ENCODE measurements at places on chromosomes 2 and 18. TPM values are rescaled to one million over a fixed set of nuclear protein-coding genes. Genes with fewer than 3 reads are reported as not detected.

Gene DSC1
- 0.29 TPM for total RNA-seq

Gene INPP5D
- total RNA-seq = 20.0 TPM

Gene CD207
- total RNA-seq = 0.88 TPM

GRCh38 chr2:147311058-147311430 lies 533.8 kb upstream of the ACVR2A start:
- DNase-seq = no peak

GRCh38 chr2:194621945-194622344 lies 1035.1 kb upstream of the SLC39A10 start:
- DNase-seq = no peak

Gene CSRNP3
- 1.4 TPM for total RNA-seq

DNA sequence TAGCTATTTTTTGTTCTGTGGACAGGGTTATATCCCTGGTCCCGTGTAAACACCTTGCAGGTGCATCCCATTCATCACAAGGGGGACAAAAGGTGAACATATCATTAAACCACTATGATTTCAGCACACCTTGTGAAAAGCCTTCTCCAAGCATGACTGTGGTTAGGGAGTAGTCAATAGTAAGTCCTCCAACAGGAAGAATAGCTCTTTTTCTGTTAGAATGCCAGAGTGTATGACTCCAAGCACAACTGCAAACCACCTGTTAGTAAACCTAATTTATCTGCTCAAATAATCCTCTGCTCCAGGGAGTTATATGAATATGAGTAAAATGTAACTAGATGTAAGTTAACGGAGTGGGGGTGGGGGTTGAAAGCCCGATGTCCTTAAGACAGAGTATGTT lies 240.5 kb downstream of the AGPS start:
- no peak for DNase-seq

- peak; percentile 1 for DNase-seq
Observed at GRCh38 chr2:23430263-23430662, 45.3 kb downstream of the KLHL29 start.

GRCh38 chr2:70861777-70862625 lies 26.4 kb upstream of the CD207 start:
- DNase-seq = peak; percentile 73

DNA sequence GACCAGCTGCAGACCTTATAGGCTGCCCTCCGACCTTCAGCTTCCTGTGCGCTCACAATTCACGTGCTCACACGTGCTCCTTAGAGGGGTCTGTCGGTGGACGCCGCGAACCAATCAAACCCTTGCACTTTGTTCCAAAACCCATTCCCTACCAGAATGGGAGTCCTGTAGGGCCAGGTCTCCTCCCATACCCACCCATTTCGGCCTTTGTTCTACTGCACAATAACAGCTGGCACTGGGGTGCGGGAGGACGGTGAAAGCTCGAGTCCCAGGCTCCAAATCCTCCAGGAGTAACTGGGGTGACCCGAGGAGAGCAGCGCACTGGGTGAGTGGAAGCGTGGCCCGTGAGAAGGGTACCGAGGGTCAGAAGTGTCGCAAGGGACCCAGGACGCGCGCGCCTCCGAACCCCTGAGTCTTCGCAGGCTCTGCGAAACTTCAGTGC lies 13.0 kb downstream of the SIX3 start:
- no peak for DNase-seq

DNA sequence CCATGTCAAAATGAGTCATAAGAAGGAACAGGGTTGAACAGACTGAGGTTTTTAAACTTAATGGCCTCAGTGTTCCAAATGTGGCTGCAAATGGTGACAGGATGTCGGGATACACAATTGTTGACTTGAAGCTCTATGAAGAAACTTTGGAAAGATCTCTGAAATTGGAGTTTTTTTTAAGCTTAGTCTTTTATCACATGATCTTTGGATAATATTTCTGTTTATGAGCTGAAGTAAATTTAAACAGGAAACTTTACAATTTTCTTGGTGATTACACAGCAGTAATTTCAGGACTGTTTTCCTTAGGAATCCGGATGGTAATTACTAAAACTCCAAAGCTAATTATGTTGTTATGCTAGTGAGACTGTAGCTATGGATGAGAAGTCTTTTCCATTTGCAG lies 199.1 kb upstream of the NRXN1 start:
- no peak for DNase-seq

GRCh38 chr2:240797500-240797895 lies 22.5 kb downstream of the KIF1A start:
- DNase-seq = no peak

- DNase-seq = no peak
Observed at GRCh38 chr2:190277234-190278112, 42.2 kb downstream of the HIBCH start.

GRCh38 chr2:85794038-85794441 lies 40.2 kb downstream of the ATOH8 start:
- no peak for DNase-seq

- DNase-seq = no peak
Observed at GRCh38 chr2:122100346-122100745, 344.9 kb downstream of the TSN start.

Gene CNRIP1
- 35.7 TPM for total RNA-seq

DNA sequence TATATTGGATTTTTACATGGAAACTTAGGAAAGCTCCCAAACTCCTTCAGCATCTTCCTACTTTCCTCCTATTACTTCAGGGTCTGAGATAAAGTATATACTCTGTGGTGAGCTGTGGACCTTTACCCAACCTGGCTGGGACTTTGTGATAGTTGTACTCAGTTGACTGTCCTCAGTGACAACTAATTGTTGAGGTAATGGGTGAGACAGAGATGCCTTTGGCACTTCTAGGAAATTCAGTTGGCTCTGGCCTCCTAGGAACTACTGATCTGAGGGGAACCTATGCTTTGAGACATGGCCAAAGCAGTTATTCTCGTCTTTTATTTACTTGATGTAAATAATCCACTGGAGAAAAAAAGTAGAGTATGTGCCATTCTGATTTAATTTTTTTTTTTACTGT lies 39.4 kb upstream of the ZNF638 start:
- DNase-seq = no peak

All from breast epithelium (tissue), 4 donors.